ENCODE measurements at places on chromosomes 4 and X.

DNA sequence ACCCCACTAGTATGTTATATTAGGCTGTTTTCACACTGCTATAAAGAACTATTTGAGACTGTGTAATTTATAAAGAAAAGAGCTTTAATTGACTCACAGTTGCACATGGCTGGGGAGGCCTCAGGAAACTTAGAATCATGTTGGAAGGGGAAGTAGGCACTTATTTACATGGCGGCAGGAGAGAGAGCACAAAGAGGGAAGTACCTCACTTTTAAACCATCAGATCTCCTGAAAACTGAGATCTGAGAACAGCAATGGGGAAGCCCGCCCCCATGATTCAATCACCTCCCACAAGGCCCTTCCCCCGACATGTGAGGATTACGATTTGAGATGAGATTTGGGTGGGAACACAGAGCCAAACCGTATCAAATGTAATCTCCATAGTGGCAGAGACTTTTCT, 45.4 kb upstream of the XK start:
- DNase-seq = no peak

DNA sequence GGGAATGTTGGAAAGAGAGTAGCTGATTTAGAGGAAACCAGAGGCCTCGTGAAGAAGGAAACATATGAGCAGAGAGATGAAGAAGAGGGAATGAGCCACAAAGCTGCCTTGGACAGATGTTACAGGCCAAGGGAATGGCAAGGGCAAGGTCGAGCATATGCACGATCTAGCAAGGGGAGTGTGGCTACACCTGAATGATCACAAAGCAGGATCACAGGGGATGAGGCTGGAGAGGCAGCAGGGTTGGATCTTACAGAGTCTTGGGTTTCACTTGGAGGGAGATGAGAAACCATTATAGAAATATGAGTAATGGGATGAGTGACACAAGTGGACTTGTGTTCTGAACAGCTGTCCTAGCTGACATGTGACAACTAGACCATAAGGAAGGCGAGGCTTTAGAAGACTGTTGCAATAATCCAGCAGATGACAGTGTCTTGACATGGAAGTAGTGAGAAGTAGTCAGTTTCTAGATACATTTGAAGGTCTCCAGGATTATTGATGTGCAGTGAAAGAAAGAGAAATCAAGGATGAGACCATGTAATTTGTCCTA, 58.7 kb downstream of the RASGEF1B start:
- no peak for DNase-seq

DNA sequence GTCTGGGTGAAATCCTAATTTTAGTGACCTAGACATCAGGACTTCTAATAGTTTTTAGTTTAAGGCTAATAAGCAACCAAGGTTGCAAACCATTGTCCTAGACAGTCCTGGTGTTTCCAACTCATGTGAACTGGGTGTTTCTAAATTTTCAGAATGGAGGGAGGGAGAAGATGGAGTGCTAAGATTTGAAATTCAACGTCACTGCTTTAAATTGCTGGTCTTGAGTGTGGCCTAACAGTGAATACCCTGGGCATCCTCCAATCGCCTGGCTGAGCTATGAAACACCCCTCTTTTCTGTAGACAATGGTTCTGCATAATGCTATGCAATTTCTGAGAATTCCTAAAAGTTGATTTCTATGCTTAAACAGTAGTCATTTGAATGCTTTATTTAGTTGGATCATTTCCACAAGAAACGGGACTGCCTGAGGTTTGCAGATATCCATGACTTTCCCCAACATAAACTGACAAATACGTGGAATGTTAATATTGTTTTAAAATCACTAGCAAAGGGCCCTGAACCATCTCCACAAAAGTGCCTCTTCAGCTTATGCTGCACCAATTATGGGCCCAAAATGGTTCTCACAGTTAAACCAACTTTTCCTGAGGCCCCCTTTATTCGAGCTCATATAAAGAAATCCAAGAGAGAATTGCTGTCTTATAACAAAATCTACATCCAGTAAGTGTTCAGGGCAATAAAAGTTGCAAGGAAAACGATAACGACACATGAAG, 1.1 kb downstream of the FBXL5 start:
- no peak for DNase-seq

DNA sequence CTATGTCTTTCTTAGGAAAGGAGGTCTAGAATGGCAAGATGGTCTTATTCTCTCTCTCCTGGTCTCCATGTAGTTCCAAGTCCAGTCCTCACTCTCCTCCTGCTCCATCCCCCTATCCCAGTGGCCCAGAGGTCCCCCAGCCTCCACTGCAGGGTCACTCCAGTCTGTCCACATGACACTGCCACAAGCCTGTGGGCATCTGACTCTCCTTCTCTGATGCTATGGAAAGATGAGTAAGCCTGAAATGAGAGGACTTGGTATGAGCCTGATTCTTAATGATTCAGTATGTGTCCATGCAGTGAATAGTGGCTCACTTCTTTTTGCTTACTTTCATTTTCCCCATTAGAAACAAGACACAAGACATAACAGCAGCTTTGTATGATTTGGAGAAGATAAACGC, 516.8 kb upstream of the ADGRL3 start:
- peak; percentile 67 for DNase-seq

DNA sequence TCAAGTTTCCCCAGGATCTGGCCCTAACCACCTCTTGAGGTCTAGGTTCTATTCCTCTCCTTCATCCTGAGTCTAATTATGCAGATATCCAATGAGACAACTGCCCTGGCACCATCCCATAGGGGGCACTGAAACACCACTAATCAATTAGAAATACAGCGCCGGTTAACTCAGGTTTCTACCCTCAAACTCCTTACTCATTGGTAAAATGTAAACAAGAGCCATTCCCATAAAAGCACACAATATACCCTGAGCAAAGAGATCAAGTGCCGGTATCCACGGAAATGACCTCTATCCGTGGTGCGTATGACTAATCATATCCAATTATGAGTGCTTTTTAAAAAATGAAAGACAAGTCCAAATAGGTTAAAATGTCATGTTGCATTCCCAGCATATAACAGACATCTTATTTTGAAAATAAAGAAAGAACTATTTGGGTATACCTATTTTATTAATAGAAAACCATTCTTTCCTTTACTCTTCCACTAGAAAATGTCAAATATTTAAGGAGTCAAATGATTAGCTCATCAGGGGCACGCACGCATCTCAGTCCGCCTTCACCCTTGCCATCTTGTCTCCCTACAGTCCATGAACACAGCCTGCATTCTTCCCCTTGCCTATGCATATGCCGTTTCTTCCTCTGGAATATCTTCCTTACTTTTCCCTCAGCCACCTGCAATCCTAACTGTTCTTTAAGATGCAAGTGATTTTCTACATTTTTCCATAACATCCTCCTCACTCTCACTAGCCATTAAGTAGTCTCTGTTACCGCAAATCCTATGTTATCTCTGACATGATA, 141.1 kb downstream of the MAML3 start:
- peak; percentile 77 for DNase-seq

GRCh38 chr4:13918110-13918509, 290.6 kb upstream of the BOD1L1 start:
- DNase-seq = peak; percentile 96

DNA sequence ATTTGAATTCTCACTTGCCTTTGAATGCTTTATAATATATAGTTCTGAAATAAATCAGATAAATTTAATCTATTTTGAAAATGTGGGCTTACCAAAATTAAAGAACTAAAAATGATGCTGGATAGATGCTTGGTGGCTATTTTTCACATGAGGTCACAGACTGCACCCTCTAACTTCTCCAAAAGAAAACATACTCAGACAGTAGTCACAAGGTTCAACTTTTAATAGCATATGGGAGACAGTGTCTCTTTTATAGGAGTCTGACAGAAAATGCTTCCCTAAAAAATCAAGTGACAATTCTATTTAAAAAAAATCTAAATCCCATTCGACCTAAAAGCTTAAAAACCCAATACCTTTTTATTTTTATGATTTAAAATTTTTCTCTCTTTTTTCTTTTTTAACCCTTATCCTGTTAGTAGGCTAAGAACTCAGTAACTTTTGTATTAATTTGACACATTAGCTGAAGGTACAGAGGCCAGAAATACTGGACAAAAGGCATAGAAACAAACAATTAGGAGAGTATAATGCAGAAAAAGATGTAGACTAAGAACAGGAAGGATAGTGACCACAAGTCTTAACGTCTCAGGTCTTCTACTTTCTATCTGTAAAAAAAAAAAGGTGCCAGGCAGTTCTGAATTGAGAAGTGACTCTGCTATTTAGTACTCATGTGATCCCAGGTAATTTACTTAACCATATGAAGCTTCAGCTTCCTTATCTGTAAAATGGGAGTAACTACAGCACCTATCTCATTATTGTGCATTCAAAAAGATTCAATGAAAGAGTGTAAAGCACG, 7.6 kb downstream of the TIGD4 start:
- DNase-seq = no peak

DNA sequence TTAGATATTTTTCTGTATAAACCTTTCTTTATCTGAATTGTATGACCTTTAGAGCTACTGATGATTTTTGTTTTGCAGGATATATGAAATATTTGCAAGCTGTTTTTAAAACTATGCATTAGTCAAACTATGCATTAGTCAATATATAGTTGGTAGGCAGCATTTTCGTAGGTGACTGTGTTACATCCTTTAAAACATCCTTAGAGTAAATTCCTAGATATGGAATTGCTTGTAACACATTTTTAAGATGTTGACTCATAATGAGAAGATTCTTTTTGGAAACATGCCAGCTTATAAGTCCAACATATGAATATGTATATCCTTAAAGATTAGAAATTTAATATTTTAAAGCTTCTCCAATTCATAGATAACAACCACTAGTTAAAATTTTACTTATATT, 1768.5 kb downstream of the PCDH7 start:
- peak; percentile 80 for DNase-seq

GRCh38 chr4:8761824-8762205, 109.8 kb downstream of the HMX1 start:
- DNase-seq = no peak

DNA sequence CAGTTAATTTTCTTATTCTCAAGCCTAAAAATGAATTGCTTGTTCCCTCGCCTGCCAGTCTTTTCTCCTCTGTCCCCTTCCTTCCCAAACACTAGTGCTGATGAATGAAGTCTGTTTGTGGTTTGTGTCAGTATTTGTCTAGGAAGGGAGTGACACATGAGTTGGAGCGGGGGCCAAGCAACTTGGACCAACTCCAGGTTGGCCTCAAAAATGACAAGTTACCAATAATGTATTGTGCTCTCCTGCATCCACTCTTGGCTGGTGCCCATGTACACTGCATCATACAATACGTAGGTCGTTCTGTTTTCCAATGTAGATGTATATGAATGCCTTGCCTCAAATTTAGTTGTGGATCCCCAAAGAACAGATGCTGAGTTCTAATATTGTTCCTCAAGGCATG, 223.0 kb upstream of the GPC4 start:
- no peak for DNase-seq

DNA sequence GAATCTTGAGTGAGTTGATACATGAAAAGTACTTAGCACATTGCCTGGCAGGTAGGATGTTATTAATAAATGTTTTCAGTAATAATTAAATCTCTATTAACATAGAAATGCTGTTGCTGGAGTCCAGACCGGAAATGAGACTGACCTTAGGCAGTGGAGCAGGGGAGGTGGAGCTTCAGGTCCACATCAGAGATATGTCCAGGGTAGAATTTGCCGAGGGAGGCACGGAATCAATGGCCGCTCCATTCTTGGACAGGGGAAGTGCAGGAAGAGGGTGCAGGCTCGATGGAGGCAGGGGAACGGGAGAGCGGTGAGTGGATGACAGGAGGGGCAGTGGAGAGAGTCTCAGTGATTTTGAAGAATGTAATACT, 107.3 kb downstream of the GATB start:
- peak; percentile 2 for DNase-seq

- peak; percentile 63 for DNase-seq
Observed at GRCh38 chr4:87092389-87093141, 127.9 kb downstream of the KLHL8 start.

DNA sequence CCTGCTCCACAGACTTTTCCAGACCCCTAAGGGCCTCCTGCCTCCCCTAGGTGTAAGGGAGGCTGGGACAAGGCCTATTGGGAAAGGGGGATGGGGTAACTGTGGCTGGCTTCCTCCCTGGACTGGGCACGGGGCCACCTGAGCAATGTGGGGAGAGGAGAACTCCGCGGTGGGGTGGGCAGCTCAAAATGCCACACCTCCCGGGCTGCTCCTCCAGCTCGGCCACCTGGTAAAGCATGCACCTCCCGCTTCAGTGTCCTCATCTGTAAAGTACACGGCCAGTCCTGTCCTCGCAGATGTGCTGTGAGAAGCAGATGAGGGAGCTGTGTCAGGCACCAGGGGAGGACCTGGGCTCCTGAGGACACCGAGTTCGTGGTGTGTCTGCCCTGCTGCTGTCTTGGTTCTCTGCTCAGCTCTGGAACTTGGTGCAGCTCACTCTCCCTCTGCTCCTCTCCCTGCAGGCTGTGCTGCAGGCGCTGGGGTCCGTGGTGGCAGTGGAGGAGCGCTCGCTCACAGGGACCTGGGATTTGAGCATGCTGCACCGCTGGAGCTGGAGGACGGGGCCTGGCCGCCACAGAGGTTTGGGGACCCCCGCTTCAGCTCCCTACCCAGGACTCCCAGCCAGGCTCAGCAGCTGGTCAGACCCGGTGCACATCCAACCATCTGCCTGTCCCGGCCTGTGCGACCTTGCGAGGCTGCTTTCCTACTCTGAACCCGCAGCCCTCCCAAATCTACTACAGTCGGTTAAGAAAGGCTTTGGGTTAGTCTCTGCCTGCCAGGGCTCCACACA, 20.8 kb upstream of the MRFAP1 start:
- no peak for DNase-seq

DNA sequence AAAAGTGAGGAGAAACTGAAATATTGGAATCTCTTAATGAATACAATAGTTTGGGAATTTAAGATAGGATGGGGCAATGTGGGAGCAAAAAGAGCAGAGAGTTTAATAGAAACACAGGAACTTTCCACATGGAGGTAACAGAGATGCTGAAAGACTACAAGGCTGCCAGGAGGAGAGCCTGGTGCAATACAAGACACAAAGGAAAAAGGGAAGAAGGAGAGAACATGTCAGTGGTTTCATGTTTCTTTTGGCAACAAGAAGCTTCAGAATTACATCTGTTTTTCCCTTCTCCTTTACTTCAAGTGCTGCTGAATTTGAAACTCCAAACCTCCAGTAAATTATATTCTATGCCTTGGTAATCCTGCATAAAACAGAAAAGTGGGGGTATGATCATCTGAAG, 474.3 kb downstream of the FAT4 start:
- DNase-seq = no peak

- no peak for DNase-seq
Observed at GRCh38 chrX:12411831-12412230, 273.6 kb downstream of the FRMPD4 start.

DNA sequence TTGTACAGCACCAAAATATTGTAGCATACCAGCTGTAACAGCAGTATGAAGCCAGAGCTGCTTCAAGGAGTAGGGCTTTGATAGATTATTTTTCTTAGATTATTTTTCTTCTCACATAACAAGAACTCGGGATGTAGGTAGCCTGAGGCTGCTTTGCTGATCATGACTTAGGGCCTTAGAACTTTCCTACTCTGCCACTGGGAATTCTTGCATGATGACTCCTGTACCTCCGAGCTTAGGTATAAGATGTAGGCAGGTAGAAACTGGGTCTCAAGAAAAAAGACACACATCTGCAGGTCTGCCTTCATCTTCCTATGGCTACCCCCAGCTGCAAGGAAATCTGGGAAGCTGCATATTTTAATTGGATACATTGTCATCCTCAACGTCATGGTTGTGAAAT, 115.9 kb upstream of the PNPLA4 start:
- DNase-seq = no peak

GRCh38 chr4:105061136-105061696, 85.5 kb upstream of the TET2 start:
- no peak for DNase-seq

All from HS-5 (cell line).